Activated CD4-positive, alpha-beta T cell treated with anti-CD3 and anti-CD28 coated beads, Interleukin-2, amount 50 U/mL, for 1 hour (primary cell): ENCODE measurements at places on chromosomes 12 and 14.

DNA sequence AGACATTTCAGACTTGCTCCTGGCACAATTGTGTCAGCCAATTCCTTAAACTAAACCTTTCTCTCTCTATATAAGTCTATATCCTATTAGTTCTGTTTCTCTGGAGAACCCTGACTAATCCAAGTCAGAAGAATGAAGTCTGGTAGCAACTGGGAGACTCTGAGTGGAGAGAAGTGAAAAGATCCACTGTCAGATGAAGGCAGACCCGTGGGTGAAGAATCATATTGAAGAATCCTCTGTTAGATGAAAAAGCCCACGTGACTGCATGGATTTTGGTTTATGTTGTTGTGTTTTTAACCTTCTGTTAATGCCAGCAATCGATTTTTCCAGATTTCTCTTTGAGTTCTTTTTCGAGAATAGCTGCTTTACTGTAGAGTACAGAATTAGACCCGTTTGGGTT lies 29.5 kb upstream of the APOLD1 start:
- no peak for DNase-seq

GRCh38 chr12:3752741-3753486 lies at the start of gene CRACR2A:
Gene CRACR2A, minus strand, starts transcription at chr12:3753109. Its CDS starts 56,110 bp downstream, at chr12:3696999.
- peak; percentile 79 for DNase-seq

- DNase-seq: no peak
Measured at GRCh38 chr12:83018088-83018487, 331.4 kb downstream of the TMTC2 start.

- DNase-seq: no peak
Measured at GRCh38 chr12:66304296-66304900, 2.1 kb downstream of the HELB start.

DNA sequence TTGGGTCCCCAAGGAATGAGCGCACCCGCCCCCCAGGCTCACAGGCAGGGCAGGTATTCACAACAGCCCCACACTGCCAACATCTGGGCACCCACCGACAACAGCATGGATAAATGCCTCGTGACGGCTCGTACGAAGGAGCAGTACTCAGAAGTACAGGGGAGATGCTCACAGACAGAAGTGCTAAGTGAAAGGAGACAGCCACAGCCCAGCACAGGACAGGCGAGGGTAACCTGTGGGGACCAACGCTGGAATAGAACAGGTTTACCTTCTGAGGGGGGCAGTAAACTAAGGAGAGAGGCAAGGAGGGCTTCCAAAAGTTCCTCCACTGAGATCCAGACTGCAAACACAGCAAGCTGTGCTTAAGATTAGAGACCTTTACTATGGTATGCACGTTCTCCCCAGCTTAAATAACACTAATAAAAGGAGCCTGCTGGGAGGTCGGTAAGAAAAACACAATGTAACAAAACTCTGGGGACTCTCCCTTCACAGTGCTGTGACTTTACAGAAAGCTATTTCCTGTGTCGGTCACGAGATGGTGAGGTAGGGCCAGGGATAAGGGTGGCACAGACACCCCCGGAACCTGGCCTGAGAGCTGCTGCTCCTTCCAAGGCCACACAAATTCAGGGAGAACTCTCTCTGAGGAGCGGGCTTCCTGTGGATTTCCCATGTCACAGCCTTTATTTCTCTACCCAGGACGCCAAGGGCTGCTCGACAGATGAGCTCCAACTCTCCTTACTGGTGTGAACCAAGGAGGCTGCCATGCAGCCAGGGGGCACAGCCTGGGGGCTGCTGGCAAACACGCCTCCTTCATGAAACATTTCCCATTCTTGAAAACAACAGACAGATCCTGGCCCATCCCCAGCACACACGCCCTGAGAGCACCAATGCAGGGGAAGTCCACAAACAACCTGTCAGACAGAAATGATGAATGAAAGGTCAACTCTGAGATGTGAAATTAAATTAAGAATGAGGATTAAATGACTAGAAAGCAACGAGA lies 26.3 kb downstream of the SLC15A4 start:
- DNase-seq: no peak

DNA sequence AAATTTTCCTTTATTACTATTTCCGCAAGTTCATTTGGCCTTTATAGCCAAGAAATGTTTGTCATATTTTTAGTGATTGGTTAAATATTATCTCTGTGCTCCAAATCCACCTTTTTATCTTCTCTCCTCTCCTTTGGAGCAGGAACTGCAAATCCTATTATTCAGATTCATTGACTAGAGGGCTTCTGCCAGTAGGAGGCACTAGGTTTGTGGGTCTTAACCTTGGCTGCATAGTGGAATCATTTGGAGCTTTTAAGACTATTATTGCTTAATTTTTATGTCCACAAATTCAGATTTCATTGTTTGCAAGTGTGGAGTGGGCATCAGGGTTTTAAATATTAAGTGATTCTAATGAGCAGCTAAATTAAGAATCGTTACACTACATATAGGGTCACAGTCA lies 75.3 kb upstream of the SYT10 start:
- DNase-seq: no peak

DNA sequence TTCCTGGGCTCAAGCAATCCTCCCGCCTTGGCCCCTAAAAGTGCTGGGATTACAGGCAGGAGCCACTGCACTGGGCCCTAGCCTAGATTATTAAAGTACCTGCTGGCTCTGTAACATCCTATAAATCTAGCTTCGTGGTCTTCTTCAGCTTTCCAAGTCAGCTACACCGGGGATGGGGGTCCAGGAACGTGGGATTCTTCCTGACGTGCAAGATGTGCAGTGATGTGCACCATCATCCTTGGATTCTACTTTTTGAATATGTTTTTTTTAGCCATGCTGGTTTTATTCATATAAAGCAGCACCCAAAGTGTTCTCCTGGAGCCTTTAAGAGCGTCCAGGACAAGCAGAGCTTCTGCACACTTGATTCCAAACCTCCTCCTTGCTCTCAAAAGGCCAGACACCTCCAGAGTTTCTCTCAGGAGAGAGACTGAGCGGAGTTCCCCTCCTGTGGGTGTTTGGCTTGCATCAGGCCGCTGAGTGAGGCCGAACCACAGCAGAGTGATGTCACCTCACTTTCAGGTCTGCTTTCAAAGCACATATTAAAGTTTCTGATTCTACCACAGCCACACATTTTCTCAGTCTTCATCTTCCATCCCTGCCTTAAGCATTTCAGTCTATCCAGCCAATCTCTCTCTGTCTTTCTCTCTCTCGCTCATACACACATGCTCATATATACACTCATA lies 33.4 kb downstream of the VCPKMT start:
- DNase-seq: peak; percentile 76

- no peak for DNase-seq
Measured at GRCh38 chr14:84208451-84208850, 1321.5 kb upstream of the FLRT2 start.

GRCh38 chr12:106108185-106108835 lies 30.4 kb downstream of the NUAK1 start:
- no peak for DNase-seq

GRCh38 chr12:127165567-127166392 lies 1101.2 kb upstream of the TMEM132C start:
- DNase-seq: peak; percentile 82

DNA sequence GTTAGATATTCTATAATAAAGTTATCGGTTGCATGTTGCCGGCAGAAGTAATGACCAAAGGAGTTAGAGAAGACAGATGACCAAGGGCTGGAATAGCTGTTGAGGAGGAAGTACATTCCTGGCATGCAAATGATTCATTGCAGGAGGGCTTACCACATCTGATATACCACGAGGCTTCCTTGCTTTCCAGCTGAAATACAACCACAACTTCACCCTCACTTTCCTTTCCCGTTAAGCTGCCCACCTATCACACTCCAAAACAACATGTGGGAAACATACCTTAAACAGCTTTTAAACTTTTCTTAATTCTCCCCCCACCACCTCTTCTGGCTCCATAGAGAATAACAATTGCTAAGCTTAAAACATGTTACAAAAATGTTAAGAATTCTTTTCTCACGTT lies 594.1 kb downstream of the NRXN3 start:
- DNase-seq: no peak

- DNase-seq: no peak
Measured at GRCh38 chr12:56130876-56131275, 2.8 kb downstream of the ESYT1 start.

GRCh38 chr12:19093218-19093617 lies 36.3 kb upstream of the PLEKHA5 start:
- no peak for DNase-seq

DNA sequence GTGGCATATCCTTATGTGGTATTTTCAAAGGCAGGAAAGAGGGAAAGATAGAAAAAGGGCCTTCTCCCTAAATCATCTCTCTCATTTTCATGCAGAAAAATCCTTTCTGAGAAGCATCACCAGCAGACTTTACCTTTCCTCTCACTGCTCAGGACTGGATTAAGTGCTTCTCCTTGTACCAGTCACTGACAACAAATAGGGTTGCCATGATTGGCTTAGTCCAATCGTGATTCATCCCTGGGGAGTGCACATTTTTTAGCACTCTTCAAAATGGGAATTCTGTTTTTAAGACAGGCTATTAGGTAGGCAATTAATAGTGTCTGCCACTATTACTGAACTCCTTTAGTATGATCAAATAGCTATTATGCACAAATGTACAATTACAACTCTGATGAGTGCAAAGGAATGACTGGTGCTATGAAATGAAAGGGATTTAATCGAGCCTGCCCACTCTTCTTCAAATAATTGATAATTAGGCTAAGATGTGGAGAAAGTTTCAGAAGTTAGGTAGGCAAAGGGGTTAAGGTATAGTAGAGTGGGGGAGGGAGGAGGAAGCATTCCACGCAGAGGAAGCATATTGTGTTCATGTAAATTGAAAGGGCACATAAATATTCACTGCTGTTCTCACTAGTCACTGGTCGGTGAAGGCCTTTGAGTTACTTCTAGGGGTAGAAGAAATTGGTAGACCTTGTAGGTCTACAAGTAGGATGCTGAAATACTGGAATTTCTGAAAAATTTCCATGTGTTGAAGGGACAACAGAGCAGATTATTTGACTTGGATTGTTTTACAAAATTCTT lies 84.0 kb downstream of the MSRB3 start:
- DNase-seq: no peak

DNA sequence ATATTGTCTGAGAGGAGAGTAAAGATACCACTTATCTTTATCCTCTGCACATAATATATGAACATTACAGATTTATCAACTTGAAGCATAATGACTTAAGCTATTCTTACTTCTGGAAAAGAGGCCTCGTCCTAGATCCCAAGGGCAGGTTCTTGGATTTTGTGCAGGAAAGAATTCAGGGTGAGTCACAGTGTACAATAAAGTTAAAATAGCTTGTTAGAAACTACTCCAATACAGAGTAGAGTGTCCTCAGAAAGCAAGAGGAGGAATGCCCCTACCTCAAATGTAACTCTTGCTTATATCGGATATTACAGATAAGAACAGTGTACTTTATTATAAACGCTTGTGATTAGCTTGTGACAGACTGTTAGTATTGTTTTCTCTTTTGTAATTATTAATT lies 41.9 kb upstream of the ABCC9 start:
- no peak for DNase-seq

GRCh38 chr12:143964-144649 lies 69.8 kb downstream of the SLC6A12 start:
- DNase-seq: no peak

GRCh38 chr14:63249092-63249491 lies 44.8 kb downstream of the RHOJ start:
- no peak for DNase-seq

GRCh38 chr12:325906-326305 lies 63.2 kb downstream of the KDM5A start:
- DNase-seq: no peak

- no peak for DNase-seq
Measured at GRCh38 chr12:55041345-55042055, 21.7 kb downstream of the NEUROD4 start.

GRCh38 chr14:31414190-31414833 lies 6.0 kb downstream of the HEATR5A start:
- no peak for DNase-seq

DNA sequence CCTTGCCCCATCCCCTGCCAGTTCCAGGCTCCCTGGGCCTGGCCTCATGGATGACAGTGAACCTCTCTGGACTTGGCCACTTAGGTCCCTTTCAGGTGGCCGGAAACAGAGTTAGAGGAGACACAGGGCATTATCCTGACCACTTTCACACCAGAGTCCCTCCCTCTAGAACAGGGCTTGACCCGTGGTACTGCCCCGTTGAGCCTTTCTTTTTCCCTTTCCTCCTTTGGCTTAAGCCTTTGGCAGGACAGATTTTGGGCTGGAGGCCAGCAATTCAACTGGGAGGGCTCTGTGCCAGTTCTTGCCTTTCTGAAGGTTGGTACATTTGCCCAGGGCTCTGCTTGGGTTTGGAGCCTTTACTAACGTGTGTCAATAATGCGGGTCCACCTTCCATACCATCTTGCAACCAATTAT lies 22.8 kb downstream of the TPCN1 start:
- no peak for DNase-seq

DNA sequence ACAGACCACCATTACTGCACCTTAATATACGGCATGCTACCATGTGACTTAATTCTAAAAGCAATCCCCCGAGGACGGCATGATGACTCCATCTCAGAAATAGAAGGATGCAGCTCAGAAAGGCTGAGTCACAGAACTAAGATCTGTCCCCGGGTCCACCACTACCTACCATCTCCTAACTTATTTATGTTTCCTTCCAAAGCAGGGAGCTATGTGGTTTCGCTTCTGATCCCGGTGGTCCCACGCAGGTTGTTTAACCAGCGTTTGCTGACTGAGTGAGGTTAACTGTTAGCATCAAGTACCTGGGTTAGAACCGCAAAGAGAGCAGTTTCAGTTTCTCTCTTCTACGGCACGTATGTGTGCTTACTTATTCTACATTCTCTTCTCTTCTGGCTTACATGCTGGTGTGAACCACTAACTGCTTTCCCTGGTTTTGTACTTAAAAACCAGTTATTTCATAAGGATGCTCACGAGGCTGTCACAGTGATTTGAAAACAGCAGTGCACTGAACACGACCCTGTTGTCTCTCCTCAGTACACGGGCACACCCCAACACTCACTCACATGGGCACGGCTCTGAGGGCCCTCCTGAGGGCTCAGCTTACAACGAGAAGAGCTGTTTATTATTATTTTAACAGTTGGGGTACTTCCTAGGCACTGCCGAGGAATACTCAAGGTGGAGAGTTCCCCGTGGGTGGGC lies 66.7 kb downstream of the CCDC88C start:
- peak; percentile 45 for DNase-seq

DNA sequence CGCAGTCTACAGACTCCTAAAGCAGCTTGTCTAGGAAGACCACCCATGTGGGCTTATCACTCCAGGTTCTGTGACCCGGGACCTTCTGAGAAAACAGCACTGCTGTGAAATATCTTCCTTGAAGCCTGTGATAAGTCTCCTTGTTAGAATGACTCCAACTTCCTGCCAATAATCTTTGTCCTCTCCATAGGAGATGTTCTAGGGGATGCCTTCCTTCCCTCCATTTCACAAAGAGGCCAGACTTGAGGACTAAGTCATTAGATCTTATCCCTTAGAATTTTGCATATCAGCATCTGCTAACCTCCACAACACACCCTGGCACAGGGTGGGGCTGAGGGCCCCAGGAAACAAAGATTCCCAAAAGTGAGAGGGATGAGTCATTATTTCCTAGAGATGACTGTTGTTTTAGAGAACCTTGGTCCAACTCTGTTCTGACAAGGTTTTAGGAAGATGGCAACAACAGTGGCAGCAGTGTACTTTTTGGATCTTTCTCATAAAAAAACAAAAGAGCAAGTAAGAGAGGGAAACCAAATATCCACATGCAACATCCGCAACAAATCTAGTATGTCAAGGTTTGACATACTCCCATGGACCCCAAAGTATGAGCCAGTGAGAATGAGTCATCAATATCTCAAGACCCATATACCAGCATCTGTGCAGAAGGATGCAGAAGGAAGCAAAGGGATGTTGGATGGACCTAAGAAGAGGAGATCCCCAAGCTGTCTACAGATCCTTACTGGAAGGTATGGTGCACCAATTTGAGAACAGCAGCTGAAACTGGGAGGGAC lies 6.0 kb downstream of the LTB4R start:
- no peak for DNase-seq

- no peak for DNase-seq
Measured at GRCh38 chr12:71645268-71645667, 18.4 kb downstream of the ZFC3H1 start.
